ENCODE measurements at places on chromosomes 3 and 15.
A peak's percentile ranks its signal among the peaks of the same experiment; 100 is the strongest.

DNA sequence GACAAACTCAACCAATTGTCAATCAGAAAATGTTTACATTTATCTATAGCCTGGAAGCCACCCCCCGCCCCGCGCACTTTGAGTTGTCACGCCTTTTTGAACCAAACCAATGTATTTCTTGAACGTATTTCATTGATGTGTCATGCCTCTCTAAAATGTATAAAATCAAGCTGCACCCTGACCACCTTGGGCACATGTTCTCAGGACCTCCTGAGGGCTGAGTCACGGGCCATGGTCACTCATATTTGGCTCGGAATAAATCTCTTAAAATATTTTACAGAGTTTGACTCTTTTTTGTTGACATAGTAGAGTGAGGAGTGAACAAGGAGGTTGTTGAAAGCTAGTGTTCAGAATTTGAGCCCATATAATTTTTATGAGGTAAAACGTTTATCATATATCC is 6.5 kb downstream of the MCTP2 start:
- no peaks in the 10 kb centered on the region for H3K27me3 ChIP-seq
- peaks cover 76% of the 10 kb centered on the region for H3K4me1 ChIP-seq
- no peak for DNase-seq
- no peak overlapping the region for H3K27ac ChIP-seq
- H3K4me3 ChIP-seq, result no peak overlapping the region

GRCh38 chr3:150421256-150421655 is 13.2 kb downstream of the TSC22D2 start:
- H3K4me1 ChIP-seq, result peaks cover 12% of the 10 kb centered on the region
- no peak for DNase-seq
- H3K27me3 ChIP-seq, result no peaks in the 10 kb centered on the region
- peaks cover 9% of the 10 kb centered on the region for H3K36me3 ChIP-seq

GRCh38 chr3:141401095-141401494 is 32.8 kb downstream of the ZBTB38 start:
- no peak overlapping the region for H3K4me3 ChIP-seq
- H3K36me3 ChIP-seq, result no peaks in the 10 kb centered on the region
- no peaks in the 10 kb centered on the region for H3K27me3 ChIP-seq

GRCh38 chr3:135758961-135759360 is 206.6 kb upstream of the PPP2R3A start:
- no peak overlapping the region for H3K4me3 ChIP-seq
- H3K4me1 ChIP-seq, result no peaks in the 10 kb centered on the region
- DNase-seq, result no peak
- H3K27me3 ChIP-seq, result no peaks in the 10 kb centered on the region
- H3K36me3 ChIP-seq, result no peaks in the 10 kb centered on the region

DNA sequence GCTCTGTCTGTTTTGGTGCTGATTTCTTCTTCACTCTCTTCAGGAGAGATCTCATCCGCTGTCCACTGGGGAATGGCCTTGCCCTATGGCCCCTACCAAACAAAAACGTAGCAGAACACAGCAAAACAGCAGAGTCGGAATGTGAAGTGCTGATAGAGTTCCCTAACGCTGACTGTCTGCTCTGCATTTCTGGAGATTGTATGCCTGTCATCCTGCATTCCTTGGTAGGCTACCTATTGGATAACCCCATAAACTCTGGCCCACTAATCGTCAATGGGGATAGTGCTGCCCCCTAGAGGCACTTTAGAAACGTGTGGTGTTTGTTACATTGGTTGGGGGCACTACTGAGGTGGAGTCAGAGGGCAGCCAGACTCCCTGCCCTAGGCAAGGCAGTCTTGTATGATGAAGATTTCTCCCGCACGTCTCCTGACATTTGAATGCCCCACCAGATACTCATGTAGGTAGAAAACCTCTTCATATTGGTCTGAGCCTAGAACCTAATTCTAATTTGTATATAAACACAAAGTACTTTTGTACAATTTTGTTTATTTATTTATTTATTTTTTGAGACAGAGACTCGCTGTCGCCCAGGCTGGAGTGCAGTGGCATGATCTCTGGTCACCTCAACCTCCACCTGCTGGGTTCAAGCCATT is 15.6 kb upstream of the MAGEF1 start:
- H3K4me3 ChIP-seq, result no peak overlapping the region
- H3K27ac ChIP-seq, result no peak overlapping the region
- H3K4me1 ChIP-seq, result no peaks in the 10 kb centered on the region
- no peaks in the 10 kb centered on the region for H3K36me3 ChIP-seq
- H3K27me3 ChIP-seq, result no peaks in the 10 kb centered on the region
- DNase-seq, result no peak

- no peak for DNase-seq
- H3K27ac ChIP-seq, result no peak overlapping the region
- no peaks in the 10 kb centered on the region for H3K4me1 ChIP-seq
Observed at GRCh38 chr3:105957722-105958121, 88.9 kb upstream of the CBLB start.

- no peak for DNase-seq
- peak overlapping the region; percentile 99 for H3K27ac ChIP-seq
- H3K27me3 ChIP-seq, result no peaks in the 10 kb centered on the region
- peaks cover 22% of the 10 kb centered on the region for H3K36me3 ChIP-seq
Observed at GRCh38 chr15:74907163-74907870, 666 bp upstream of the FAM219B start.

- H3K27ac ChIP-seq, result peak overlapping the region; percentile 7
- DNase-seq, result no peak
- no peak overlapping the region for H3K4me3 ChIP-seq
- H3K4me1 ChIP-seq, result peaks cover 4% of the 10 kb centered on the region
- no peaks in the 10 kb centered on the region for H3K36me3 ChIP-seq
- no peaks in the 10 kb centered on the region for H3K27me3 ChIP-seq
Observed at GRCh38 chr3:100562224-100562857, 47.1 kb upstream of the ADGRG7 start.

- H3K27ac ChIP-seq, result peak overlapping the region; percentile 86
- no peak overlapping the region for H3K4me3 ChIP-seq
Observed at GRCh38 chr3:46928282-46928681, 48.3 kb downstream of the CCDC12 start.

DNA sequence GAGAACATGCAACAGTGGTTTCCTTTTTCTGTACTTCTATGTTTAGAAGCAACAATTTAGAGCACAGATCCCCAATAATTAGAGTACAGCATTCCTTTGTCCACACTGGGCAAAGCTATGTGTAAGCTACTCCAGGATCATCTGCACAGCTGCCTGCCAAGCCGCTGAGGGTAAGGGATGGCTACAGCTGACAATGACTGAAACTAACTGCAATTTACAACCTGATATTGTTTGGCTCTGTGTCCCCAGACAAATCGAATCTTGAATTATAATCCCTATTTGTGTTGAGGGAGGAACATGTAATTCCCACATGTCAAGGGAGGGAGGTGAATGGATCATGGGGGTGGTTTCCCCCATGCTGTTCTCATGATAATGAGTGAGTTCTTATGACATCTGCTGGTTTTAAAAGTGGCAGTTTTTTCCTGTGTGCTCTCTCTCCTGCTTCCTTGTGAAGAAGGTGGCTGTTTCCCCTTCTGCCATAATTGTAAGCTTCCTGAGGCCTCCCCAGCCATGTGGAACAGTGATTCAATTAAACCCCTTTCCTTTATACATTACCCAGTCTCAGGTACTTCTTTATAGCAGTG is 54.8 kb upstream of the TNFSF10 start:
- no peaks in the 10 kb centered on the region for H3K27me3 ChIP-seq
- no peak overlapping the region for H3K4me3 ChIP-seq
- H3K4me1 ChIP-seq, result peaks cover 22% of the 10 kb centered on the region
- H3K27ac ChIP-seq, result no peak overlapping the region

GRCh38 chr3:10757021-10757820 is 58.8 kb upstream of the SLC6A11 start:
- no peak overlapping the region for H3K27ac ChIP-seq
- DNase-seq, result no peak
- no peak overlapping the region for H3K4me3 ChIP-seq
- no peaks in the 10 kb centered on the region for H3K36me3 ChIP-seq
- peaks cover 6% of the 10 kb centered on the region for H3K4me1 ChIP-seq

DNA sequence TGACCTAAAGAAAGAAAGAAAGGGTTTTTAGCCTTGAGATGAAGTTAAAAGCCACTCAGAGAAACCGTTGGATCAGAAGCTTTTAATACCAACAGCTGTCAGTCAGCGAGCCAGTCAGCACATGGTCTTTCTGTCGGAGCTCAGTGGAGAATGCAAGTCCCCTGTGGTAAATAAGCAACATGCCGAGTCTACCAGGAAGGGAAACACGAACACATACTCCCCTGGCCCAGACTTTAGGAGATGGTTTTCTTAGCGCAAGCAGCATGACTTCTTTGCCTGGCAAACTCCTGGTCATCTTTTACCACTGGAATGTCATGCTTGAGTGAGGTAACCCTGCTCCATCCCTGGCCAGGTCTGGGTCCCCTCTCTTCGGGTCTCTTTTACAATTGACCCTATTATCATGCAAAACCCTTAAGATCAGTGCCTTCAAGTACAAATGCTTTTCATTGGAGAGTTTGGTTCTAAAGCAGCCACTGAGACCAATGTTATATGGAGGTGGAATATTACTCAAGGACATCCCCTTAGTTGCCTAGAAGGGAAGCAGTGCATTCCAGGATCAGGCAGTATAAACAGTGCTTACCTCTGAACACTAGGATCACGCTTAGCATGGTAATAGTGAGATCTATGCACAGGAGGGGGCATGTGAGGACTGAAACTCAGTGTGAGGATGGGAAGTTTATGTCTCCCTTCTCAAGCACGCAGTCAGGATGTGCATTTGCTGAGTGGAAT is 28.2 kb downstream of the SLCO3A1 start:
- H3K27ac ChIP-seq, result no peak overlapping the region
- H3K36me3 ChIP-seq, result no peaks in the 10 kb centered on the region
- H3K27me3 ChIP-seq, result no peaks in the 10 kb centered on the region

DNA sequence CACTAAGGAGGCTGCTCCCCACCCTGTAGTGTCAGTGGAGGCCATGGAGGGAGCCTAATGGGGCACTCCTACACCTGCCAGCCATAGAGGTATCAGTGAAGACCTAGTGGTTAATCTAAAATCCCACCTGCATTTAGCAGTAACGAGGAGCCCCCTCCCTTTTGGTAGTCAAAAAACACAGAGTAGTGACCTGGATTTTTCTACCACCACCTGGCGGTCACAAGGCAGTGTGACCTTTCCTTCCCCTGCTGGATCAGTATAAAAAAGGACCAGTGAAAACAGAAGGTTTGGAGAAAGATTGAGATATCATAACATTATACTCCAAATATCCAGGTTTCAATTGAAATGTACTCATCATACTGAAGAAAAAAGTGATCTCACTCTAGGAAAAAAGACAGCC is 241.2 kb downstream of the PYDC2 start:
- H3K27ac ChIP-seq, result no peak overlapping the region
- H3K27me3 ChIP-seq, result no peaks in the 10 kb centered on the region
- DNase-seq, result no peak
- no peak overlapping the region for H3K4me3 ChIP-seq
- H3K36me3 ChIP-seq, result no peaks in the 10 kb centered on the region
- no peaks in the 10 kb centered on the region for H3K4me1 ChIP-seq

DNA sequence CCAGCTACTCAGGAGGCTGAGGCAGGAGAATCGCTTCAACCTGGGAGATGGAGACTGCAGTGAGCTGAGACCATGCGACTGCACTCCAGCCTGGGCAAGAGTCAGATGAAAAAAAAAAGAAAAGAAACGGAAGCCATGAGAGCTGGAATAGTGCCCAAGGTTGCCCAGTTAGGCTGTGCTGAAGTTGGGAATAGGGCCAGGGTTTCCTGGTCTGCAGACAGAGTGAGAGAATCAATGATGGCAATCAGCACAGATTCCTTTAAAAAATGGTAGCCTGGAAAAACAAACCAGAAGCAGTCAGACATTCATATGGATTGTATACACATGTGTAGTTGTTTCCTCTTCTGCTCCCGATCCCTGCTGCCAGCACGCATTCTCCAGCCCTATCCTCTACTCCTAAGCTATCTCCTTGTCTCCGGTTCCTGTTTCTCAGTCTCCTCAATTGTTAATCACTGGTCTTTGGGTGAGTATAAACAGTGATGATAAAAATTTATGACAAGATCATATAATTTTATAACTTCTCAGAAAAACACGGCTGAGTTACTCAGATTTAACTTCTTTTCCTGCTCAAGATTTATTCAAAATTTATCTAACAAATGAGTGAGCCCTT is 316.2 kb upstream of the UMPS start:
- H3K27me3 ChIP-seq, result no peaks in the 10 kb centered on the region
- no peak overlapping the region for H3K27ac ChIP-seq
- H3K36me3 ChIP-seq, result no peaks in the 10 kb centered on the region
- no peak overlapping the region for H3K4me3 ChIP-seq
- DNase-seq, result no peak

DNA sequence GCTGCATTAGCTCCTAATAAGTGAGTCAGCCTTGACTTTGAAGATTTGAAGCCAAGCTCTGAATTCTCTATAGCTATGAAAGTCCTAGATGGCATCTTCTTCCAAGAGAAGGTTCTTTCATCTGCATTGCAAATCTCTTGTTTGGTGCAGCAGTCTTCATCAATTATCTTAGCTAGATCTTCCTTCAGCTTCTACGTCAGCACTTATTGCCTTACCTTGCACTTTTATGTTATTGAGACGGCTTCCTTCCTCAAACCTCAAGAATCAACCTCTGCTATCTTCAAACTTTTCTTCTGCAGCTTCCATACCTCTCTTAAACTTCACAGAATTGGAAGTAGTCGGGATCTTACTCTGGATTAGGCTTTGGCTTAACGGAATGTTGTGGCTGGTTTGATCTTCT is 167.6 kb downstream of the SCAPER start:
- no peaks in the 10 kb centered on the region for H3K36me3 ChIP-seq
- no peak overlapping the region for H3K27ac ChIP-seq
- no peaks in the 10 kb centered on the region for H3K4me1 ChIP-seq
- H3K27me3 ChIP-seq, result no peaks in the 10 kb centered on the region

DNA sequence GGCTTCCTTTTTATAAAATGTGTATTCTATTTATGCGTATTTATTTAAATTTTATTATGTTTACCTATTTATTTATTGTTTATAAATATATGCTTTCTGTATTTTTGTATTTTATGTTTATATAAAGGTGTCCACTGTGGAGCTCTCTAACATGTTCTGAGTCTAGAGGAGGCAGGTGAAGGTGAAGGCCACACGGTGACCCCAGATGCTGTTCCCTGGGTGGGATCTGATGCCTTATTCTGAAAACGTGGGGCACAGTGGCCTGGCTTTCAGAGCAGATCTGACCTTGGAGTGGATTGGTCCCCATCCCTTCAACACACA is 104.7 kb upstream of the SLC7A14 start:
- DNase-seq, result no peak
- H3K4me1 ChIP-seq, result peaks cover 12% of the 10 kb centered on the region
- H3K4me3 ChIP-seq, result no peak overlapping the region
- H3K27me3 ChIP-seq, result no peaks in the 10 kb centered on the region
- H3K27ac ChIP-seq, result no peak overlapping the region

GRCh38 chr3:130831719-130832400 is 62.0 kb upstream of the ATP2C1 start:
- no peak overlapping the region for H3K27ac ChIP-seq
- H3K4me1 ChIP-seq, result no peaks in the 10 kb centered on the region
- H3K4me3 ChIP-seq, result no peak overlapping the region
- H3K36me3 ChIP-seq, result no peaks in the 10 kb centered on the region
- no peaks in the 10 kb centered on the region for H3K27me3 ChIP-seq
- DNase-seq, result no peak
